ENCODE measurements at places on chromosomes 5 and 9.

GRCh38 chr9:37997636-37998374, 71.2 kb downstream of the SHB start:
- DNase-seq = no peak

DNA sequence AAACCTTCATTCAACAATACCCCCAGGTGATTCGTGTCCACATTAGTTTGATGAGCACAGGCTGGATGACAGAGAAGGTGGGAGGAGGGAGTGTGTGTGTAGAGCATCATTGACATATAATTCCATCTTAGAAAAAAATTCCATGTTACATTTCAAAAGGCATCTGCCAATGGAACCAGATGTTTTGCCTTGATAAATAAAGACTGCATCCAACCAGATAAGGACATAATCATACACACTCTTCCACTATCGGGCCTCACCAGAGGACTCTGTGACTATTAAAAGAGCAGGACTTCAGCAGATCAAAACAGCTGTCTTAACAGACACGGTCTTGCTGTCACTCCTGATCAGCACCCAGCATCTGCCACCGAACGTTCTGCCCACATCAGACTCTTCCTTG, 96.4 kb upstream of the SPIN1 start:
- no peak for DNase-seq

DNA sequence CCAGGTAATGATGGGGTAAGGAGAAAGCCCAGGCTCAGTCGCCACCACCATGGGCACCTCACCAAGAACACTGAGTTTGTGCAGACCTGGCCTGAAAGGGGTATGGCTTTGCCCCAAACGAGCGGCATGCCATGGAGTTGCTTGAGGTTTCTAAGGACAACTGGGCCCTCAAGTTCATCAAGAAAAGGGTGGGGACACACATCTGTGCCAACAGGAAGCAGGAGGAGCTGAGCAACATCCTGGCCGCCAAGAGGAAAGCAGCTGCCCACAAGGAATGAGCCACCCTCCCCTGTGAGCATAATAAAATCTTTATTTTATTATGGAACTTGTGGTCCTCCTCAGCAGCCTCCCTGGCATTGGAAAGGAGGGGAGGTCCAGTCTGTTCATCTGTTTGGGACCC, 23.8 kb downstream of the CD14 start:
- no peak for DNase-seq

- DNase-seq = no peak
Measured at GRCh38 chr5:4576161-4576748, 563.9 kb upstream of the ADAMTS16 start.

DNA sequence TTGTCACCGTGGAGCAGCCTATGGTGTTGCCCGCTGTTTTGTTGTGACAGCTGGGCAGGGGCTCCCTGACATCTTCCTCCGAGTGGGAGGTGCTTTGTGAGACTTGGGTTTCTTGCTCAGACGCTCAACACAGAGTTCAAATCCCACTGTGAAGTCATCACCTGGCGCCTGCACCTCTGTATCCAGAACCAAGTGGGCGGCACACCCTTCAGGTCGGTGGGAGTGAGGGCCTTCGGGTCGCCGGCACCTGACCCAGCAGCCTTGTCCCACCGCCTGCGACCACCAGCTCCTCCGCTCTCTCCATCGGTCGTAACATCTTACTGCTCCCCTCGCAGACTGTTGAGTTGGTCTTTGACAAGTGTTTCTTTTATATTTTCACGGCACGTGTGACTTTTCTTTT, 37.6 kb upstream of the EXOC3 start:
- DNase-seq = no peak

DNA sequence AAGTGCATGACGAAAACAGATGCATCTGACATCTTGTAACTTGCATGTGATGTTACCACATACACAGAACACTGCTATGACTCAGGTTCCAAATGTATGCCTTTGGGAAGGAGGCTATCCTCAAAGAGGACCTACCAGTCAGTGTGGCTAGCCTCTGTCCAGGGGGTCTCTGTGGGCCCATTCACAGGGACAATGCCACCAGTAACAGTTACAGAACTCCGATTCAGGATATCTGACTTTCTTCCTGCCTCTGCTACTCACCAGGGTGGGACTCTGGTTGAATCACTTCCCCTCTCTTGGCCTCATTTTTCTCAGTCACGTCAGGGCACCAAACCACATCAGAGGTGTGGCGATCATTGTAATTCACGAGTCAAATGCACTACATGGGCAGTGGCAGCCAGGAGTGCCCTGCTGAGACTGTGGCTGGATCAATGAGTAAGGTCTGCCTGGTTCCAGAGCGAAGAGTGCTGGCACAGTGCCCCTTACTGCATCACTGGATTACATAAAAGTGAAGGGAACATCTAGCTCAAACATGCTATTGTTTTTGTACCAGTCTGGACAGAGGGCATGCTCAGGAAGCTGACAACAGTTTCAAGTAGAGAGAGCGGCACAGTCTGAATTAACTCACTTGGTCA, 13.2 kb downstream of the ATOX1 start:
- no peak for DNase-seq

DNA sequence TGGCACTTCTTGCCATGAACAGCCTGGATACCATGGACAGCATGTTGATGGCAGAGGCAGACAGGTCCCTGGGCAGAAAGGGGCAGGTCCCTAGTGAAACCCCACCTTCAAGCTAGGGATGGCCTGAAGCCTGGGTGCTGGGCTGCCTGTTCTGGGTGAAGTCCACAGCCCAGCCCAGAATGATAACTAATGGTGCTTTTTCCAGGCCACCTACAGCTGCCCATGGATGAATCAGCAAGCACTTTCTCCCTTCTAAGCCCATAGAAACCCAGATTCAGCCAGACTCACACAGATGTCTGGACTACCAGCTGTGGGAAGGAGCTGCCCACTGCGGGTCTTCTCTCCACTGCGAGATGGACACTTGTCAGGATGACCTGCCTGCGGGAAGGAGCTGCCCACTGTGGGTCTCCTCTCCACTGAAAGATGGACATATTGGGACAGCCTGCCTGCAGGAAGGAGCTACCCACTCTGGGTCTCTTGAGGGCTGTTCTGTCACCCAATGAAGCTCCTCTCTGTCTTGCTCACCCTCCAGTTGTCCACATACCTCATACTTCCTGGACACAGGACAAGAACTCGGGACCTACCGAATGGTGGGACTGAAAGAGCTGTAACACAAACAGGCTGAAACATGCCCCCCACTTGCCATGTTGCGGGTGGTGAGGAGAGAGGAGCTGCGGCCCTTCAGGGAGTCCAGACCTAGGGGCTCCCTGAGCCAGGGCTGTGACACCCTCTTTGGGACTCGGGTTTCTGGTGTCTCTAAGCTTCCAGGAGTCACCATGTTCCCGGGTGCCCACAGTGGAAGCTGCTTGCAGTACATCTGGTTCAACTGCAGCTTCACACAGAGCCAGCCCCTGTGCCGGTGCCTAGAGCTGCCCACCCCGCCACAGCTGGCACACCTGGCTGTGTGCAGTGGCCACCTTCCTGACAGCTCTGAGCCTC, 60.7 kb upstream of the SYNPO start:
- no peak for DNase-seq

- DNase-seq = no peak
Measured at GRCh38 chr5:65061250-65061973, 292.7 kb downstream of the CWC27 start.

GRCh38 chr5:14107536-14107935, 35.6 kb upstream of the TRIO start:
- no peak for DNase-seq

GRCh38 chr9:72464857-72465592, 56.4 kb upstream of the TMC1 start:
- DNase-seq = no peak

GRCh38 chr5:55672477-55672911, 39.6 kb downstream of the SLC38A9 start:
- DNase-seq = no peak

DNA sequence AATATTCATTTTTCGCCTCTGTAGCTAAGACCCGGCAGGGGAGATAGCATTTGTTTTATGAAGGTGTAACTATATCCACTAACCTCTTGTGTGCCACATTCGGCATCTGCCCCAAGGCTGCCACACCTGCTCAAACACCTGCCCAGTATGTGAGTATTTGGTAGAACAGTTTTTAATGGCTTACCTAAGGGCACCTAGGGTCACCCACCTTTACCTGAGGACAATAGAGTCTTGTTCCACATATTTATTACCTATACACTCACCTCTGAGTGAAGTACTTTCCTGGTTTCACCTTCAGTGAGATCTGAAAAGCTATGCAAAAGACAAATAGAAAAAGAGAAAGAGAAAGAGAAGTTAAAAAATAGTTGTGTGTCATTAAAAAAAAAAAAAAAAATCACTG, 68.0 kb upstream of the PIP5K1B start:
- no peak for DNase-seq

DNA sequence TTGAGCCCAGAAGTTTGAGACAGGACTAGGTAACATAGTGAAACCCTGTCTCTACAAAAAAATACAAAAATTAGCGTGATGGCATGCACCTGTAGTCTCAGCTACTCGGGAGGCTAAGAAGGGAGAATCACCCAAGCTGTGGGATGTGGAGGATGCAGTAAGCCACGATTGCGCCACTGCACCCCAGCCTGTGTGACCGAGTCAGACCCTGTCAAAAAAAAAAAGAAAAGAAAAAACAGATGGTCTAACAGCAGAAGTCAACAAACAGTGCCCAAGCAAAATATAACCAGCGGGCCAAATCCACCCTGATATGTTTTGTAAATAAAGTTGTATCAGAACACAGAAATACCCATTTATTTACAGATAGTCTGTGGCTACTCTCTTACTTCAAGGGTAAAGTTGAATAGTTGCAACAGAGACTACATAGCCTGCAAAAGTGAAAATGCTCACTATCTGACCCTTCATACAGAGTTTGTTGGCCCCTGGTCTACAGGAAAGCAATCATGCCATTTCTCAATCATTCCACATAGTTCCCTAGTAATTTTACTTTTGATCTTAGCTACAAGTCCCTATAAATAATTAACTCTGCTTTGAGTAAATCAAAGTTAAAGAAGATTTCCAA, 383.7 kb downstream of the TLE1 start:
- DNase-seq = no peak

DNA sequence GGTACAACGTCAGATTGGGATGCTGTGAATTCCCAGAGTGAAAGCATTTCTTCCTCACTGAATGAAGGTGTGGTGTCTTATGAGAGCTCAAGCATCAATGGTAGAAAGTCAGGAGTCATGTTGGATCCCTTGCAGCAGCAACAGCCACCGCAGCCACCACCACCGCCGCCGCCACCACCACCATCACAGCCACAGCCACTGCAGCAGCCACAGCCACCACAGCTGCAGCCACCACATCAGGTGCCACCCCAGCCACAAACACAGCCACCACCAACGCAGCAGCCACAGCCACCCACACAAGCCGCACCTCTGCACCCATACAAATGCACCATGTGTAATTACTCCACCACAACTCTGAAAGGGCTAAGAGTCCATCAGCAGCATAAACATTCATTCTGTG, 62.4 kb downstream of the ZNF462 start:
- no peak for DNase-seq

GRCh38 chr9:90546200-90546599, 96.4 kb downstream of the DIRAS2 start:
- no peak for DNase-seq

DNA sequence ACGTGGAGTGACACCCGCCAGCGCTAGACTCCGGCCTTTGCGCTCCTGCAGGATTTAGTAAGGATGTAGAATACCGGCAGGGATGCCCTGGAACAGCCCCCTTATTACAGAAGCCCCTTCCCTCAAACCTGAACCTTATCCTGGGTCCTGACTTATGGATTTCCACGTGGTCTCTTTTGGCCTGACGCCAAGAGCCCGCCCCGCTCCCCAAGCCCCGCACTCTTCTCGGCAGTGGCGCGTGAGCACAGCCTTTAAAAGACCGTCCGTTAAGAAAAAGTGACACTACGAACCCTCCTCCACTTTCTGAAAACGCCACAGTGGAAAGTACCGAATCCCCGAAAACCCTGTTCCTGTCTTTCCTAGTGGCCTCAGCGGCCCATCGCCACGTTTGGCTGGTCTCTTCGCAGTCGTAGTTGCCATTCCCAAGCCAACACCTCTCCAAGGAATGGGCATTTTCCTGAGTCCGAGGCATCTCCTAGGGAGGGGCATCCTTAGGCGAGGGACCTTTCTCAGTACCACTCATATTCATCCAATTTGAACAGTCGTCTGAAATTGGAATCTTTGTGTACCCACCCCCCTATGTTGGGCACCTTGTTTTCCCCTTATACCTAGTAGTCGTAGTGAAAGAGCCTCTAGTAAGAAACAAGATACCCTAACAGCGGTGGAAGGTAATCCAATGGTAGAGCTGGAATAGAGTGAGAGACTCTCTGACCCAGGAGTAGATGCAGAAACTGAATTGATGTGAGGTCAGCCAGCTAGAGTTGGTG, 732 bp upstream of the MCIDAS start:
- DNase-seq = no peak

DNA sequence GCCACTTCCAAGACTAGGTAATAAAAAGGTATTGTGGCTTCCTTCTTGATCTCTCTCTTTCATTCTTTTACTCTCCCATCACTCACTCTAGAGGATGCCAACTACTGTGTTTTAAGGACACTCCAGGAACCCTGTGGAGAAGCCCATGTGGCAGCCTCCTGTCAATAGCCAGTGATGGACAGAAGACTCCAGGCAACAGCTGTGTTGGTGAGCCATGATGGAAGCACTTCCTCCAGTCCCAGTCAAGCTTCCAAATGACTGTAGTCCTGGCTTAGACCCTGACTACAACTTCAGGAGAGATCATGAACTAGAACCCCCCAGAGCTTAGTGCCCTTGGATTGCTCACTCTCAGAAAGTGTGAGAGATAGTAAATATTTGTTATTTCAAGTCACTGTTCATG, 123.9 kb downstream of the PPP2R2B start:
- no peak for DNase-seq

DNA sequence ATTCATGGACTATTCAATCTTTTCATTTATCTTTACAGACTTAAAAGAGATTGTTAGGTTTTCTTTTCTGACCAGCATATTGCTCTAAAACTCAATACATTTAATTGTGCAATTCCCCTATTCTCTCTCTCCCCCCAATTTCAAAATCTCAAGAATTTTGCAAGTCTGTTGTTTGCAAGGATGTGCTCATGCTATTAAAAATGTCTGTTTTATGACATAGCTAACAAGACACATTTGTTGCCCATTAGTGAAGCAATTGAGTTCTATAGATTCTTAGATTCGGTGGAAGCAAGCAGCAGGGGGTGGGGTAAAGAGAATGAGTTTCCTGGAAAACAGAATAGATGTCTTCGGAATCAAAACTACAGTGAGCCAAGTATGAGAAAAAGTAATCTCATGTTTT, 8.5 kb upstream of the CSNK1A1 start:
- no peak for DNase-seq

Measured in activated naive CD4-positive, alpha-beta T cell treated with anti-CD3 and anti-CD28 coated beads, Interleukin-2, amount 50 U/mL, for 16 hours (primary cell).